ENCODE measurements at places on chromosomes 12 and 14.

GRCh38 chr14:96852823-96853422 is 55.7 kb downstream of the VRK1 start:
- no peak for DNase-seq

DNA sequence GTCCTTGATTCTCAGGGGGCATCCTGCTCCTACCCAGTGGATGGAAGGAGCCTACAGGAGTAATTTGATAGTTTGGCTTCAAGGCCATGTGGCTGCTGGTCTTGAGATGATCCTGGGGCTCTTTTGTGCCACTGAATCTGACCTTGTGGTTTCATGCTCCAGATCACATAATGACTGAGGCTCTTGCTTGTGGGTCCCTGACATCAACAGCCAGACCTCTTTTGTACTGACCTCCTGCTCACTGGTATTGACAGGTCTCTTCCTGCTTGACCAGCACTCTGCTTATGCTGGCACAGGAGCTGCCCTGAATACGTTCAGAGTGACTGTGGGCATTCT is 23.2 kb upstream of the JPH4 start:
- DNase-seq = no peak

DNA sequence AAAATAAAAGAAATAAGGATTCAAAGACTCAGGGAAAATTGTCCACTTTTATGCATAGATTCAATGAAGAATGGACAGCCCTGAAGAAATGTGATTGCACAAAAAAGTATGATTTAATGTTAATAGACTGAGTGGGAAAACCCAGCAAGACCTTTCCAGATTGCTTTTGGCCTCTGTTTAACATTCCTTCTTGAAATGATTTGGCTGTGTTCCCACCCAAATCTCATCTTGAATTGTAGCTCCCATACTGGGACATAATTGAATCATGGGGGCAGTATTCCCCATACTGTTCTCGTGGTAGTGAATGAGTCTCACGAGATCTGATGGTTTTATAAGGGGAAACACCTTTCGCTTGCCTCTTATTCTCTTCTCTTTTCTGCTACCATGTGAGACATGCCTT is 1316.9 kb upstream of the SEL1L start:
- no peak for DNase-seq

- DNase-seq = no peak
Observed at GRCh38 chr12:52332381-52332780, 11.2 kb upstream of the KRT83 start.

GRCh38 chr14:33812601-33813000 is 138.3 kb downstream of the EGLN3 start:
- no peak for DNase-seq

DNA sequence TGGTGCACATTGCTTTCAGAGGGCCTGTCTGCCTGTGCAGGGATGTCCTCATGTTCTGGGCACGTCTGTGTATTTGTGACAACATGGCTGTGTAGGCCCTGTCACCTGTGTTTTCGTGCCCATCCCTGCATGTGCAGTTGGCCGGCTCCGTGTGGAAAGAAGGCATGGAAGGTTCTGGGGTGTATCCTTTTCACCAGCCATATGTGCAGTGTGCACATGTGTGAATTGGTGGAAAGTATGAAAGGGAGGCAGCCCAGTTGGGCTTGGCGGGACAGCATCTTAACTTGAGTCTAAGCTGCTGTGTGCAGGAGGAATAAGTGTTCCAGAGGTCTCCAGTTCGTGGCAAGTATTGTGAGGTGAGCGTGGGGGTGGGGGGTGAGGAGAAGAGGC is 669 bp downstream of the TSPAN11 start:
- DNase-seq = no peak

GRCh38 chr14:51202914-51203665 is 37.0 kb upstream of the TMX1 start:
- no peak for DNase-seq

DNA sequence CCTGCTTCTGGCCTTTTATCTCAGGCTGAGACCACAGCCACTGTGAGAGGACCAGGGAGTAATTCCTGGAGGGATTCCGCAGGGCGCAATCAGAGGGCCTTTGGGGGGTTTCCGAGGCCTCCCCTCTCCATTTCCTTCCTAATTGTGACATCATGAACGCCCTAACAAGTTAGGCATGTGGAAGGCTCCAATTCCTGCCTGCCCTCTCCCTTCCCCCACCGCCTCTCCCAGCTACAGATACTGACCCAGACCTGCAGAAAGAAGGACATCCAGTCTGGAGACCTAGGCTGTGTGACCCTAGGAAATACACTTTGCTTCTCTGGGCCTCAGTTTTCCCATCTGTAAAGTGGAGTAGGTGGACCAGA is 637.9 kb downstream of the MED13L start:
- no peak for DNase-seq
